ENCODE measurements at places on chromosomes 3 and 15.

DNA sequence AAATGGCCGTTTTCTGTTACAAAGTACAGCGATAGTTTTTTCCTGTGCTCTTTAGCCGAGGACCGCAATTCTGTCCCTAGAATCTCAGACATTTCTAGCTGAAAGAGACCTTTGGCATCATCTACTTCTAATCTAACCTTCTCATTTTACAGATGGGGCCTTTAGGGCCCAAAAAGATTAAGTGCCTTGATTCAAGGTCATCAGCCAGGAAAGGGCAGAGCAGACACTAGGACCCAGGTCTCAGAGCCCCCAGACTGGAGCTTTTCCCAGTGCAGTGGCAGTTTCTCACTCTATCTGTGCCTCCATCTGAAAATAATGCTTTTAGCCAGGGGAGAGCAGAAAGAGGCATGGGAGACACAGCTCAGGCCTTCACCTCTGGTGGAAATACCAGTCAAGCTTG lies 20.6 kb downstream of the ABHD2 start:
- no peak for DNase-seq

DNA sequence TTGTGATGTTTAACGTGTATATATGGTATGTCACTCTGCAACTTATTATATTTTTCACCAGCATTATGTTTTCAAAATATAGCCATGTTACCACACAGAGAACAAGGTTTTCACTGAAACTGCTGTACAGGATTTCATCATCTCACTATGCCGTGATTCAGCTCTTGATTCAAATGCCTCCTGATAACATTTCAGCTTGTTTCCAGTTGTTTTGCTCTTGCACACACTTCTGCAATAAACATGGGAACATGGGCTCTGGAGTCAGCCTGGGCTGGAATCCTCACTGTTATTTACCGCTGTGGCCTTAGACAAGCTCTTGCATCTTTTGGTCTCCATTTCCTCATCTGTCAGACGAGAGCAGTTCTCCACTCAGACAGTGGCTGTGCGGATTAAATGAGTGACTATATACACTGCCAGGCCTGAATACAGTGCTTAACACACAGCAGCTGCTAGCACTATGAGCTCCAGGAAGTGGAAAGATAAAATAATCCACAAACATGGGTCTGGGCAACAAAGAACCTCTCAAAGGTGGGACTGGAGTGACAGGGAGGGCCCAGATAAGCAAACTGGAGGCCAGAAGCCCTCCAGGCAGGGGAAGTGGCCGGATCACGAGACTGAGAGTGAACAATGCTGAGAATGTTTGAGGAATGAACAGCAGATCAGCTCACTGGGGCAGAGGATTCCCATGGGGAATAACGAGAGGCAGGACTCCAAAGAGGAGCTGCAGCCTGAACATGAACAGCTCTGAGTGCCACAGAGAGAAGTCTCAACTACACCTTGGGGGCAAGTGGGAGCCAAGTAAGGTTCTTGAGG lies 17.7 kb downstream of the NTRK3 start:
- DNase-seq = no peak

DNA sequence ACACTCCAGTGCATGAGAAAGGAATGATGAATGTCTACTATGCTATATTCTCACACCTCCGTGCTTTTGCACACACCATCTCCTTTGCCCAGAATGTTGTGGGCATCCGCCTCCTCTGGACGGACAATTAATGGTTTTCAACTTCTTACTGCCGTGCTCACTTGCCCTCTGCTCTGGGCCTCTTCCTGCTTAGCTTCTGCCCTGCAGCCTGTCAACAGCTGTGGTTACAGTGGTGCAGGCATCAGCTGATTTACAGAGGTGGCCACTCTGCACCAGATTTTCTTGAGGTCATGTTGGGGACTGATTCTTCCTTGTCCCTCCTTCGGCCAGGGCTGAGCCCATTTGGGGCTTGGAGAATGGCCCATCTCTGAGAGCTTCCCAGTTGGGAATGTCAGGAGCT lies 56.5 kb upstream of the TMEM115 start:
- no peak for DNase-seq

DNA sequence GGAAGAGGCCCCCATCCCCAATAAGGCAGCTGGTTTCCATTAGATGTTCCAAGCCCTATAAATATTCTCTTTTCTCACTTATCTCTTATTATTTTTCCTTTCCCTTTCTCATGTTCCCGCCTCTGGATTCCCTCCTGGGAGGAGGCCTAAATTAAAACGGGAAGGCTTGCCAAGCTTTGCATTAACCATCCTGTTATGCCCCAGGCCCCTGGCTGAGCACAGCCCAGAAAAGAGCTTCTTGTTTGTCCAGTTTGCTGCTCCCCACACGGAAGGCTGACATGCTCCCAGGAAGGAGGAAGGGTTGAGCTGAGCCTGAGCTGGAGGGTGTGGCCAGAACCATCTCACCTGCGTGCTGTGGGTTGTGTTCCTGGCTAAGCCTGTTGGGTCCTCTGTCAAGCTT lies 63.1 kb upstream of the BOC start:
- no peak for DNase-seq

DNA sequence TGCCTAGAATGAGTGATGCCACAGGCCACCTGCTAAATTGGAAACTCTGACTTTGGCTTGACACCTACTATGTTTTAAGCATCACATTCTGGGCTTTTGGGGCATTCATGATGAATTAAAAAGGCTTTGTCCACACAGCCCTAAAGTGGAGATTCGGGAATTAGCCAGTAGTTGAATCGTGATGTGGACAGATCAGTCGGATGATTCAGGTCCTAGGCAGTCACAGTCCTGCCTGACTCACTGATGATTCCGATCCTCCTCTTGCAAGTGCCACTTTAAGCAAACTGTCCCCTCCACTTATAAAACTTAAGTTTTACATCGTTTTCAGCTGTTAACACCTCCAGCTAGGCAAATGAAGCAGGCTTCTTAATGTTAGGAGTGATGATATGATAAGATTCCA lies 75.3 kb downstream of the SYNPR start:
- DNase-seq = no peak

DNA sequence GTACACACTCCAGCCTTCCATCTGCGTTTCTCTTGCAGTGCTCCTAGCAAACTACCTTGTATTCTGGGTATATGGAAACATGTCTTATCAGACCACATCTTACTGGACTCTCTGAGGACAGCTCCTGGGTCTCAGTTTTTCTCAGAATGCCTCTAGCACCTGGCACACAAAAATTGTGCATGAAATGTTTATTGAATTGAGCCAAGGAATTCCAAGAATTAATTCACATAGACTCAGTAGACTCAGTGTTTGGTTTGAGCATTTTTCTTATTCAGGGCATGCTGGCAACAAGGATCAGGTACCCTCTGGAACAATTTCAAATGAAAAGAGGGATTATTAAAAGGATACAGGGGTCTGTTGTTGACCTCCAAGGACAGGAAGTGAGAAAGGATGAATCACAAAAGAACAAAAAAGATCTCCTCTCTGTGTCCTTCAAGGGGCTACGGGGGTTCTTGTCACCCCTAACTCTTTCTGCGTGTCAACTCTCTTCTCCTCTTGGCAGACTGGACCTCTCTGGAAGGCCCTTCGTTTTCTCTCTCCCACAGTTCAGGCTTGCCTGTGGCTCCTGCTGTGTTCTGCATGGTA lies 270.0 kb upstream of the HES1 start:
- no peak for DNase-seq

- no peak for DNase-seq
These were observed 8.4 kb downstream of the ITGB5 start for GRCh38 chr3:124878561-124879336.

- DNase-seq = no peak
These were observed 27.6 kb downstream of the SEC61A1 start for GRCh38 chr3:128079823-128080222.

GRCh38 chr3:187369089-187369447 lies 883 bp downstream of the RTP4 start:
- no peak for DNase-seq

DNA sequence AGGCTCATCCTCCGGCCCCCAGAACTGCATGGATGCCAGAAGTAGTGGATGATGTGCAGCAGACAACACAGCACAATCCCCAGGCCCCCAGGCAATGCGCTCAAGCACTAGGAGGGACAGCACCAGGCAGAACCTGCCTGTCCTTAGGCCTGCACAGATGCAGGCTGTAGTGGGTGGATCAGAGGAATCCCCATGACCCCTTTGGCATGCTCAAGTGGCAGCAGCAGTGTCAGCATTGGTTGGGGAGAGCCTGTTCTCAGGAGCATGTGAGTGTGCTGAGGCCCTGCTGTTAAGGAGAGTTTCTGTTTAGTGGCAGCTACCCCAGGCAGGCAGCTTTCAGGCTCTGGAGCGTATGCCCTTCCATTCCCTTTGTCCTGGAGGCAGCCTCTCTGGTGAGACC lies 25.1 kb upstream of the CD200R1L start:
- DNase-seq = no peak

DNA sequence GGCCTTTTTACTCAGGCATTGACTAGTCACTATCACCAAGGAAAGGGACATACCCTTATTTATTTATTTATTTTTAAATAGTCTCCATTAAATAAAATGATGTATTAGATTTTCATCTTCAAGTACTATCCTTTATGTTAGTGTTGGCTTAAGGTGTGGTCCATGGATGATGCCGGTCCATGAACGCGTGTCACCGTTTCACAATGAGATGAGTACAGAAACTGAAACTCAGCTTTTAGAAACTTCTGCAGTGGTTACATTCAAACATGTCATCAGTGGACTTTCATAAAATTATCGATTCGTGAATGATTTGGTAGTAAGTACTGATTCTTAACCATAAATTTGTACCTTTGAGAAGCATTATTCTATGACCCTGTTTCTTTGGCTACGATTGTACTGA lies 166.6 kb downstream of the SATB1 start:
- DNase-seq = no peak

- no peak for DNase-seq
These were observed 82.2 kb downstream of the SSR3 start for GRCh38 chr3:156472684-156473083.

GRCh38 chr15:73244333-73244732 lies 124.4 kb downstream of the HCN4 start:
- DNase-seq = no peak

DNA sequence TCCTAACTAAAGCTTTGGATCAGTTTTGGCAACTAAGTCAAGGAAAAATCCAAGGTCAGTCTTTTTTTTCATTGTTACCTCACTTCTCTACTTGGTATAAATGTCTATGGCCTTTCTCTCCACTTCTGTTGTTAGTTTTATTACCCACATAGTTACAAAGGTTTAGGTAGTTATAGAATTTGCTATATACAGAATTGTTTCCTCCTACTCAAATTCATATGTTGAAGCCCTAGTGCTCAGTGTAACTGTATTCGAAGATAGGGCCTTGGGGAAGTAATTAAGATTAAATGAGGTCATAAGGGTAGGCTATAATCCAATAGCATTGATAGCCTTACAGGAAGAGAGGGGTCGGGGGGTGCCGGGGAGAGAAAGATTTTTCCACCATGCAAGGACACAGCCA lies 19.7 kb upstream of the STIMATE start:
- DNase-seq = no peak

DNA sequence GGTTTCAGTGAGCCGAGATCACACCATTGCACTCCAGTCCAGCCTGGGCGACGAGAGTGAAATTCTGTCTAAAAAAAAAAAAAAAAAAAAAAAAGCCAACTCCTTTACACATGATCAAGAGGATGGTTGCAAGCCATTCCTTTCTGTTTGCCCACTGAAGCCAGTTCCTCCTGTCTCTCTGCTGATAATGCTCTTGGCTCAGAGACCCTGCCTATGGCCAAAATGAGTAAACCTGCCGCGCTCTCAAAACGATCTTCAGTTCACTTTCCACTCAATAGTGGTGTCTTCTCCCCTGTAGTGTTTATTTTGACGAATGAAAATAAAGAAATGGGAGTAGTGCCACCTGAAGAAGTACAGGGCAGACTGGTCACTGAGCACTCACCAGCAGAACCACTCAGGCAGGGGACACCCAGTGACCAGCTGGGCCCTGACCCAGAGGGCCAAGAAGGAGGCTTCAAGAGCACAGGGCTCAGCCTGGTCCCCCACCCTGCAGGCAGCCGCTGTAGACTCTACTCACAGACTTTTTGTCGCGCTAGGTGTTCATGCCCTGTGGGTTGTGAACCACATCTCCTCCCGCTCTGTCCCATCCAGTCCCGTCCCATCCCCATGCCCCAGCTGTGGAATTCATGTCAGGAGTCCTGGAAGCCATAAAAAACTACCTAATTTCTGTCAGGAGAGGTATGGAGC lies 23.6 kb downstream of the GRAMD2A start:
- no peak for DNase-seq

- no peak for DNase-seq
These were observed 73.3 kb downstream of the SYNPR start for GRCh38 chr3:63351159-63352007.

DNA sequence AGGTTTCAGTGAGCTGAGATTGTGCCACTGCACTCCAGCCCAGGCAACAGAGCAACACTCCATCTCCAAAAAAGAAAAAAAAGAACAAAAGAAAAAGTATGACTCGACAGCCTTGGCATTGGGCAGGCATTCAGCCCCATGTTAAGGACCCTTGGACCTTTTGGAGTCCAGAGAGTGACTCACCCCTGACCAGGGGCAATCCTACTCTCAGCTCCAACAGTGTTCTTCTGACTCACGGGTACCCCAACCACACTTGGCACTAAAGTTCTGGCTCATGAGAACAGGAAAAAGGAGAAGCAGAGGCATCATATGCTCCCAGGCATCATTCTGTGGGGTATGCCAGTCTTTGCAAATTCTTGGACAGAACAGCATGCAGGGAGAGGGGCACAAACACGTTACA lies 252.4 kb upstream of the HES1 start:
- DNase-seq = no peak

- no peak for DNase-seq
These were observed 378.2 kb upstream of the ALCAM start for GRCh38 chr3:104988496-104988895.

GRCh38 chr3:132867526-132867925 lies 145.3 kb upstream of the NPHP3 start:
- DNase-seq = no peak

- no peak for DNase-seq
These were observed 32.3 kb downstream of the ARRDC4 start for GRCh38 chr15:97992823-97993222.

GRCh38 chr15:67186688-67187087 lies 67.8 kb downstream of the AAGAB start:
- DNase-seq = no peak

- no peak for DNase-seq
These were observed 443.1 kb downstream of the MFSD1 start for GRCh38 chr3:159244933-159245332.

GRCh38 chr3:151816091-151816604 lies 2.2 kb downstream of the AADAC start:
- DNase-seq = no peak

DNA sequence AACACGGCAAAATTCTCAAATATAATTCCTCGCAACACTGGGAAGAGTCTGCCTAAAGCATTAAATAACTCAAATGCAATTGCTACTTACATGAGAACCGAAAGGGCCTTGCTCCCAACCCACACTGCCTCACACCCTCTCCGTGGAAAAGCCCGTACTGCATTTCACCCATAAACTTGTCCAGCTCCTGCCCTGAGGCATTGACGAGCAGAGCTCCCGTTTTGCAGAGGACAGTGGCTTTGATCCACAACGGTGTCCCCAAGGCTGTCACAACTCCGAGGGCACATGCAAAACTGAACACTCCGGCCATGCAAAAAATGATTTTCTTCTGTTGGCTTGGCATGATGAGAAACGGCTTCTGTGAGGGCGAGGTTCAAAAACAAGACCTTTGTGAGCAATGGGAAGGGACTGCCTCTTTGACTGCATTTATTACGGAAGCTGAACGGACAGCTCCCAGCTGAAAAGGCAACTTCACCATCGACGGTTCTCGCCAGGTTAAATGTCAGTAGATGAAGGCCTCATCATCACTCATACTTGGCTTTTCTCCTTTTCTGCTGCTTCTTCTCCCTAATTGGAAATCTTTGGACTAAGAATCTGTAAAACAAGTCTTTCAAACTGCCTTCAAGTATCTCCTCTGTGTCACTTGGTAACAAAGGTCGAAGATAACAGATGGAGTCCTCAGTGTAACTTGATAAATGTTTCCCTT lies at the start of gene CLRN1:
Gene CLRN1, minus strand, starts transcription at position 362 of the 706 bp plus-strand sequence. Its CDS starts 19 bp downstream, at position 343.
- no peak for DNase-seq

Data from effector memory CD4-positive, alpha-beta T cell (primary cell).